Stimulated activated CD4-positive, alpha-beta T cell treated with anti-CD3 and anti-CD28 coated beads, Interleukin-12 subunit alpha, Interleukin-12 subunit beta, amount 100 ng/mL, for 24 hours (primary cell): ENCODE measurements at places on chromosomes 1 and 21.

DNA sequence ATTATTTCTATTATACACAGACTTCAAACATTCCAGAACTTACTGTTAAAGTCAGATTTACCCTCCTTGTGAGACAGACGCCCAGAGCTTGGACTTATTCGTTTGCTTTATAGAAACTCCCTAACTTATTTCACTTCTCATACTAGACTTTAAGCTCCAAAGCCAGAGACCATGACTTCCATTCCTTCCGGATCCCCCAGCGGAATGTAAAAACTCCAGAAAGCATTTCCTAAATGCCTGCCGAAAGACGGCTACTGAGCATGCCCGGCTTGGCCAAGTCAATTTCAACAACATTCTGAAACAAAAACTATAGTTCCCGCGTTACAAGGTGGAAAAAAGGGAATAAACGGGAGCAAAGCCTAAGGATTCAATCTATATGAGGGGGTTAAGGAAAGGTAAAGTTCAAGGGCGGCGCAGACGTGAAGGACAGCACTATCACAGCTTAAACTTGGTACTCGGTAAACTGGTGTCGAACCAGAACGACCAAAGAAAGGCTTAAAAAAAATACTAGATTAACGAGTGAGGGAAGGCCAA lies 1.1 kb downstream of the USP48 start:
- DNase-seq = no peak

DNA sequence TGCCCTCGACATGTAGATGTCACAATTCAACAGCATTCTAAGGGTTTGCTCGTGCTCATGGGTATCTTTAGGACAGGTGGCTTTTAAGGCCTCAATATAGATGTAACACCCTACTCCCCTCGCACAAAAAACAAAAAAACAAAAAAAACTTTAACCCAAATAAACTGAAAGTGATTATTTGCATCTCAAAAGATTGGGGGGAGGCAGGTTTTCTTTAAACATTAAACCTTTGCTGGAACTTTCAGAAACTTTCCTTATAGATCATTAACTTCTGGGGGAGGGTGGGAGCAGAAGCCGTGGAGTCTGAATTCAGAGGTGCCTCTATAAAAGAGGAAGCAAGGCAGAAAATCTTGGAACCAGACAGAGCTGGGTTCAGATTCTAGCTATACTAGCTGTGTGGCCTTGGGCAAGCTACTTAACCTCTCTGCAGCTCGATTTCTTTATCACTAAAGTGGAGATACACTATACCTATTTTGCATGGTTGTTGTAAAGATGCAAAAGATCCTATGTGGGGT lies 3.2 kb upstream of the KIAA1614 start:
- DNase-seq = no peak

GRCh38 chr1:18534810-18535205 lies 54.1 kb downstream of the KLHDC7A start:
- no peak for DNase-seq

DNA sequence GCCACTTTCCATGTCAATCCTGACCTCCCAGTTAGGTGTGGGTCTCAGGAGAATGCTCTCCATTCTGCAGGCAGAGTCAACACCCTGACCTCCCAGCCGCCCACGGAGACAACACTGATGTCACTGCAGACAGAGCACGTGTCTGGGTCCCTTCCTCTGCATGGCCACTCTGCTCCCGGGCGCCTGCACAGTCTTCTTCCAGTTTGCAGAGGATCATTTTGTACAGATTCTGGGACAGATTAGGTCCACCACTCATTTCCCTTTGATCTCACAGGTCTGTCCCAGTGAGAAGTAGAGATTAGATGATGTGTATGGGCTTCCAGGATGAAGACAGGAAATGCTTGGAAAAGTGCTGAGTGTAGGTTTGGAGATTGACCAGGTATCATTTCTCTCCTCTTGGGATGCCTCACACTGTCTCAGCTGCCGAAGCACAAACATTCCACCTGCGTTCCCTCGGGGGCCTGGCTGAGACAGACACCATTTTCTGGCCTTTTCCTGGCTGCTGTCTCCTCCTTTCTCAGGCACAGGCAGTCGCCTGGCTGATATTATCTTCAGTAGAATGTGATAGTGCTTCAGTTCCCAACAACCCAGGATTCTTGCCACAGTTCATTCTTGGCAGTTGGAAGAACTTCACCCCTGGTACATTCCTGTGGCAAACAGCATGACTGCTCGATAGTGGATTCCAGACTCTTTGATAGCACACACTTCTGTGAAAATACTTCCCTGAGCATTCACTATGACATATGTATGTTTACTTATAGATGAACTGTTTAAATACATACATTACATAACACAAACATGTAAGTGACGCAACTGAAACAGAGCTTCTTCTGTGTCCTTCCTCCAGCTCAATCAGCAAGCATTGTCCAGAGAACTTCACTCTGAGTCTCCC lies 7.9 kb downstream of the MYBPHL start:
- DNase-seq = peak; percentile 5

DNA sequence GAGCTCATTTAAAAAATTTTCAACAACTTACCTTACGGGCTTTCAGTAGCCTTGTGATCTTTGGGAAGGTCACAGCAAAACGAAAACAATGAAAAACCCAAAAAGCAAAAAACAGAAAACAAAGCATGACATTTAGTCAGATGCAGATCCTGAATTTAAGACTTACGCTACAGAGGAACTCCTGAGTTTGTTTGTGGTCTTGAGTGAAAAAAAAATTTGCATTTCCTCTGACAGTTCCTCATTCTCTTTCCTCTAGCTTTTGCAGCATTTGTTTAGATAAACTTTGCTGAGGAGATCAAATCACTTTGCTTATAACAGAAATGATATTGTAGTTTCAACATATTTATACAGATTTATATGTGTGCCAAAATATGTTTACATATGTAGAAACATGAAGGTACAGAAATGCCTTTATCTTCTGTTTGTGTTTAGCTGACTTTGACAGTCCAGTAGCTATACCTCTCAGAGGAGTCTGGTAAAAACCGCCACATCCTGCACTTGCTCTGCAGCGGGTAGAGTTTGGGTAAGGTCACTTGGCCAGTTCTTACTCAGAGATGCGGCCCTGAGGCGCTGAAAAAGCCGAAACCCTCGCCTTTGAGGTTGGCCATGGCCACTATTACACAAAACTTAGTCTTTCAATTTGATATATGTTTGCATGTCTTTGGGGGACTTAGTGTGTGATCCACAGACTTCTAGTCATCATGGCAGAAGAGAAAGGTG lies 142.5 kb downstream of the TNR start:
- no peak for DNase-seq

DNA sequence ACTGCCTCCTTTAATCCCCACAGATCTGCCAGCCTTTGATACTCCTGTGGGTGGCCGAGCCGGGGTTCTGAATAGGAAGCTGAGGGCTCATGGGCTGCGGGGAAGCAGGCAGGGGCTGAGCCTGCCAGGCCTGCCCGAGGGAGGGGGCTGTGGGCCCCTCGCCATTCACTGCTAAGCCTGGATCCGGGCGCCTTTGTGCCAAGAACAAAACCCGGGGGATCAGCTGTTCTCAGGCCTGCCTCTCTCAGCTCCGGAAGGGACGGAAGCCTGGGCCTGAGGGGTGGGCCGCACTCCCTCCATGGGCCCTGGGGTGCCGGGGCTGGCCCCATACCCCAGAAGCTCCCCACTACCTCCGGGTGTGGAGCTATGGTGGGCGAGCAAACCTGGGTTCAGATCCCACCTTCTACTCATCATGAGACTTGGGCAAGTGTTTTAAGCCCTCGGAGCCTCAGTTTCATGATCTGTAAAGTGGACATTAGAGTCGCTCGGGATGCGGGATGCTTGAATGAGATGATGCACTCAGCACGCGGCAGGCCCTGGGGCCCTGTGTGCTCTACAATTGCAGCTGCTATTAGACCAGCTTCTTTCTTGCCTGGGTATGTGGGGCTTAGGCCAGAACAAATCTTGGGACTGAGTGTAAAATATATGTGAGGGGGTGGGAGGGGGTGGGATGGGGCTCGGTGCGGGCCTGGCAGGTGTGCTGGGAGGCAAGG lies 19.2 kb upstream of the EPHA2 start:
- no peak for DNase-seq

DNA sequence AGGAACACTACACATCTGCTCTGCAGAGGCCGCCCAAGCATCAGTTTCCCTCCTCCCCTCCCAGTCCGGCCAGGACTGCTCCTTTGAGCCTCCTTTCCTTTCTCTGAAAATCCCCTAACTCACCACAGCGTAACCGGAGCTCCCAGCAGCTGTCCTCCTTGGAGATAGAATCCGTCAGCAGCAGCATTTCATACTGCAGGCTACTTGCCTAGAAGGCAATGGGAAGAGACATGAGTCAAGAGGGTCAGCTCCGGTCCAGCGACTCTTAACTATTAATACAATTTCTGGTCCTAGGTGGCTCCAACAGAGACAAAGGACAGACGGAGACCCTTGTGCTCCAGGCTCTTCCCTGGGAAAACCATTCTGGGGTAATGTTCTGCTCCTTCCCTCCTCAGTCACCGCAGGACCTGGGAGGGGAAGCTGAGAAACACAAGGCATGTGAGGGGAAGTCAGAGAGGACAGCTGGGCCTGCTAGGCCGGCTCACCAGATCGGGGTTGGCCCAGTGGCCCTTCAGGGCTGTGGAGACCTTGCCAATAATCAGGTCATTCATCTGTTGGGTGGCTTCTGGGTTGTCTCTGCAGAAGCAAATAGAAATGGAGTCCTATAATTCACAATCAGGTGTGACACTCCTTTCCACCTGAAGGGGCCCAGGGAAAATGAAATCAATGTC lies 99.7 kb downstream of the UBR4 start:
- DNase-seq = no peak

DNA sequence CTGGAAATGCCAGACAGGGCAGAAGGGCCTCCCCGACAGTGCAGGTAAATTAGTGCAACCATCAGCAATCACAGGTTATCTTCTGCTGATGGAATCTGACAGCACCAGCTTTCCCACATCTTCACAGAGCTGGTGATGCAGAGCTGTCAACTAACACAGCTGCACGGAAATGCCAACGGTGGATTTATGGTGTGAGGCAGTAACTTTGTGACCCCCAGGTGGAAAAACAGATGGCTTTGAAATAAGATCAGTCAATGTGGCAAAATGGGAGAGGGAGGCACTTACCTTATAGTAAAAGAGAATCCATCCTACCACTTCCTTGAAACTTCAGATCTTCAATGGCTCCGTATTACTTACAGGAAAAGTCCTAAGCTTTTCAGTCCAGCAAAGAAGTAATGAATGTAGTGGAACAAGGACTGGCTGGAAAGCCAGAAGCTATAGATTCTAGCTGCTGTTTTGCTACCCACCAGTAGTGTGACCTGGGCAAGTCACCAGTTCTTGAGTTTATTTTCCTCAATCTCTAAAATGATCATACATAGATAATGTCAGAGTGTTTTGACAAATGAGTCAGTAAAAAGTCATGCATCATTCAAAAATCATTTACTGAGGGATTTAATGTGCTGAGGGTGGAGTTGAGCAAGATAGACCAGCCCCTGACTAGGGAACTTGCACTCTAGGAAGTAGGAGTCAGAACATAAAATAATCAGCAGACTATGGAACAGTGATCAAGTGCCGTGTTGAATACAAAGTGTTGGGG lies 245.7 kb upstream of the JUN start:
- no peak for DNase-seq

GRCh38 chr21:43631411-43632107 lies 27.7 kb downstream of the HSF2BP start:
- DNase-seq = no peak

- DNase-seq = no peak
These were observed 21.9 kb downstream of the TSNAX start for GRCh38 chr1:231550448-231550781.

- DNase-seq = no peak
These were observed 38.2 kb upstream of the ZNF124 start for GRCh38 chr1:247210062-247210375.

- DNase-seq = no peak
These were observed 20.4 kb downstream of the TINAGL1 start for GRCh38 chr1:31596737-31597097.

DNA sequence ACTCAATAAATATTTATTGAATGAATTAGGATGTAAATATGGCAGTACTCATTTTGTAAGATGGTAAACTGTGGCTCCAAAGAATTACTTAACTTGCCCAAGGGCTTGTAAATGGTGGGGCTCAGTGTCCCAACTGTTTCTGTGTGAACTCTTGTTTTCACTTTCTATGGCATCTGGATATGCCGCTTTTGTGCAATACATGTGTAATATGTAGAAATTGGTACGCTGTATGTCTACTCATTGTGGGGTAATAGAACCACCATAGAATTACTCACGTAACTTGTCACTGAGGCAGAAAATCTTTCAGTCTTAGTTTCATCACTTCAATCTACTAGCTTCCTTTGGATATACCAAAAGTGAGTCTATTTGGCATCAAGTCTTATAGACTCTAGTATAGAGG lies 977 bp downstream of the PRPF3 start:
- DNase-seq = no peak

DNA sequence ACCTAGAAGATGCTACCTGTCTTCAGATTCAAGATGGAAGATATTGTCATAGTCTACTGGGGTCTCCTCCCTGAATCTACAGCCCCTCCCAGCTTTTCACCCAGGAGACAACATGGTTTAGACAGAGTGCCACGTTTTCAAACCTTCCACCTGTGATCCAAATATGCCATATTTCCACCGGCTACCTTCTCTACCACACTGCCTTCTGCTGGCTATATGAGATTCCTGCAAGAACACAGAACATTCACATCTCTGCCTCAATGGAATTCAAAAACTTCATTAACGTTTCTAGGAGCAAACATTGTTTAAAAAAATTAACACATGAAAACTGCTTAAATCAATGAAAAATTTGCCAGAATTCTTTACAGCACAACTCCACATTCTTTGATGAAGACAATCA lies 12.9 kb upstream of the LELP1 start:
- no peak for DNase-seq

- DNase-seq = no peak
These were observed 14.4 kb downstream of the FRRS1 start for GRCh38 chr1:99751877-99752504.
